M059J (cell line): ENCODE measurements at places on chromosomes 1 and 21.

DNA sequence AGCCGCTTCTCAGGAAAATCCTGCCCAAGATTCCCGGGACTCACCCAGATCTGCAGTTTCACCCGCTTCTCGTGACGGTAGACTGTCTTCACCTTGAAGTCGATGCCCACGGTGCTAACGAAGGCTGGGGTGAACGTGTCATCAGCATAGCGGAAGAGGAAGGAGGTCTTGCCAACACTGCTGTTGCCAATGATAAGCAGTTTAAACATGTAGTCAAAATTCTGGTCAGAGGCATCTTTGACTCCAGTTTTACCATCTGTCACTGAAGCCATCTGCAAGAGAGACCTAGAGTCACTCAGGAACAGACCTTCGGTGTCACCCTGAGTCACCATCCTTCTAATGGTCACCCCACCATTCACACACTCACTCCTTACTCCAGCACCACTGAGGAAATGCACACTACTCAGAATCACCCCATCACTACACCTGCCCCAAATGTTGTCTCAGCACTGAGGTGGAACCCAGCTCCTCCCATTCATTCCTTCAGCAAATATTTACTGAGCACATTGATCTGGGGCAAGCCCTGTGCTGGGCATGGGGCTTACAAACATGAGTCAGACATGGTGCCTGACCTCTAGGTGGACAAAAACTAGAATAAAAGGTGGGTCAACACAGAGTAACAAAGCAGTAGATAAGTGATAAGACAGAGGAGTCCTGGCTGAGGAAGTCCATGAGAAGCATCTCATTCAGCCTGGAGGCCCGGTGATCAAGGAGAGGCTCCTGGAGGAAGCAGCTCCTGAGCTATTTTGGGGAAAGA is 13.5 kb downstream of the RAB3B start:
- DNase-seq = no peak

- peak; percentile 30 for DNase-seq
Observed at GRCh38 chr1:10980841-10981727, 31.4 kb upstream of the TARDBP start.

- peak; percentile 42 for DNase-seq
Observed at GRCh38 chr1:10754568-10755329, 41.7 kb downstream of the CASZ1 start.

DNA sequence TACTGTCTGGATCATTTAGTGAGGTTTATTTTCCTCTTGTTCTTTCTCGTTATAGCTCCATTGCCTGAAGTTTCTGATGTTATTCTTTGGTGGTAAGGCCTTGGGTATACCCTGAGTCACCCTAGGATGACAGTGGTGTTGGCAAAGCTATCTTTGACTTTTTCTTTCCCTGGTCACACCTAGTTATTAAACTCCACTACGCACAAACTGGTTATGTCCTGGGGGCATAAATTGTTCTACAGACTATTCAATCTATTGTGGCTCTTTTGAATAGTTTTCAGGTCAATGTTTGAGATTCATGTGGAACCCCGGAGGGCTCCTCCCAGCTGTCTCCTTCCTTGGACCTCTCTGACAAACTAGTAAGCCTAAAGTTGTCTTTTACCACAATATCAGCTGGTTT is 157.7 kb downstream of the SLC35F3 start:
- peak; percentile 93 for DNase-seq

- DNase-seq = no peak
Observed at GRCh38 chr1:6508154-6508815, 16.8 kb upstream of the PLEKHG5 start.

GRCh38 chr1:23742670-23743286 is 493 bp upstream of the ELOA start:
- no peak for DNase-seq

GRCh38 chr1:218367118-218367517 is 22.0 kb downstream of the TGFB2 start:
- DNase-seq = no peak

DNA sequence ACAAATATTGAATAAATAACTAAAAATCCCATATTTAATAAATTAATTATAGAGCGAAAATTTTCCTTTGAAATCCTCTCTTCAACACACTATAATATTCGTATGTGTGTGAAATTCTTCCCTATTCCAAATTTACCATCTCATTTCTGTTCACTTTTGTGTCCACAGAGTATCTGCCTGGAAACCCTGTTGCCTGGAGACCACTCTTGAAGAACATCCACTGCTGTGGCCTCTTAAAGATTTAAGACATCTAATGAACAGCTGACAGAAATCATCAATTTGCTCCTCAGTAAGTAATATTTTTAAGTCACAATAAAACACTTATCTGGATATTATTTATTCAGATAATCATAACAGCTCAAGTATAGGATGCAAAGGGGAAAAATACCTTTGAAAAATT is 69.7 kb downstream of the CYYR1 start:
- DNase-seq = no peak

DNA sequence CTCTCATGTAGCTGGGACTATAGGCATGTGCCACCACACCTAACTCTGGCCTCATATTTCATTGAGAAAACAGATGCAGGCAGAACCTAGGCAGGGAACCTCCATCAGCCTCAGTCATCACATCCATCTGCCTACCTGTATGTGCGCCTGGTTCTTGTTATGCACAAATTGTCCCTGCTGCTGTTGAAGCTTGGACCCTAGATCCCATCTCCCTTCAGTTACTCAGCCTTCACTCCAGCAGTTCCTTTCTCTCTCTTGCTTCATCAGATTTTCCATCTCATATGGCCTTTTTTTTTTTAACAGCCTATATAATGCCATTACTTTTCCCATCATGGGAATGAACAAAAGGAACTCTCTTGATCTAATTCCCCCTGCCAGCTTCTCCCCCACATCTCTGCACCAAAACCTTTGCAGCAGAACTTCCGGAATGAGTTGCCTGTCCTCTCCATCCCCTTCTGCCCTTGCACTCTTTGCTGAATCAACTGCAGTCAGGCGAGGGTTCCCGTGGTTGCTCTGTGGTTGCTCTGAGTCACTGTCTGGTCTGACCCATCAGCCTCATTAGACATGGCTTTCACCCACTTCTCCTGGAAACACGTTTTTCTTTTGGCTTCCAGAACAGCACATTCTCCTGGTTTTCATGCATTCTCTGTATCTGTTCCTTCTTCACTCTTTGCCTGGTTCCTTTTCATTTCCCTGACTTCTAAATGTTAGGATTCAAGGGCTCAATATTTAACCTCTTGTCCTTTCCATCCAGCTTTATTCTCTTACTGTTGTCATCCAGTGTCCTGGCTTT is 41.5 kb downstream of the UBE4B start:
- peak; percentile 97 for DNase-seq

GRCh38 chr1:198841477-198841876 is 202.6 kb downstream of the PTPRC start:
- DNase-seq = no peak

- no peak for DNase-seq
Observed at GRCh38 chr1:212946872-212947271, 3.5 kb upstream of the VASH2 start.

GRCh38 chr1:11478571-11479374 is at the start of gene DISP3:
DISP3 (plus strand) TSS chr1:11479155; CDS start chr1:11500993, 21,838 bp downstream.
- peak; percentile 58 for DNase-seq

GRCh38 chr21:42039911-42040351 is 29.8 kb upstream of the ZBTB21 start:
- peak; percentile 73 for DNase-seq

DNA sequence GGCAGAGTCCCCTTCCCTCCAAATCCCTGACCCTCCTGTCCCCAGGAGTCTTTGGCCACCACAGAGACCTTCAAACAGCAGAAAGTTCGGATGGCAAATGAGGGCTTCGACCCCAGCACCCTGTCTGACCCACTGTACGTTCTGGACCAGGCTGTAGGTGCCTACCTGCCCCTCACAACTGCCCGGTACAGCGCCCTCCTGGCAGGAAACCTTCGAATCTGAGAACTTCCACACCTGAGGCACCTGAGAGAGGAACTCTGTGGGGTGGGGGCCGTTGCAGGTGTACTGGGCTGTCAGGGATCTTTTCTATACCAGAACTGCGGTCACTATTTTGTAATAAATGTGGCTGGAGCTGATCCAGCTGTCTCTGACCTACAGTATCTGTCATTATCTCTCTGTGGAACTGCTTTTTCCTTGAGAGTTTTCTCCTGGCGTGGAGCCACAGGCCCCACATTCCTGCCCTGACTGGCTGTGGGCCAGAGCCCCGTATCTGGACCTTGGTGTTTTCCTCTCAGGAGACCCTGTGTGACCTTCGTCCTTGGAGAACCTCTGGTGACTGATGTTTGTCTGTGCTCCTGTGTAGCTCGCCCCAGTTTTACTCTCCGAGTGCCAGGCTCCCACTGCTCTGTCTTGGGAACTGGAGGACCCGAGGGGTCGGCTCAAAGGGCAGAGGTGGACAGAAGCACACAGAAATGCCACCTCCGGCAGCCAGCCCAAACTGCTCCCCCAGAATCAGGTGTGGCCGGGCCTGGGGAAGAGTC is 4.8 kb downstream of the SLC27A3 start:
- DNase-seq = no peak

- no peak for DNase-seq
Observed at GRCh38 chr1:217354895-217355294, 276.0 kb downstream of the GPATCH2 start.

- no peak for DNase-seq
Observed at GRCh38 chr1:2110738-2111673, 60.8 kb downstream of the PRKCZ start.

DNA sequence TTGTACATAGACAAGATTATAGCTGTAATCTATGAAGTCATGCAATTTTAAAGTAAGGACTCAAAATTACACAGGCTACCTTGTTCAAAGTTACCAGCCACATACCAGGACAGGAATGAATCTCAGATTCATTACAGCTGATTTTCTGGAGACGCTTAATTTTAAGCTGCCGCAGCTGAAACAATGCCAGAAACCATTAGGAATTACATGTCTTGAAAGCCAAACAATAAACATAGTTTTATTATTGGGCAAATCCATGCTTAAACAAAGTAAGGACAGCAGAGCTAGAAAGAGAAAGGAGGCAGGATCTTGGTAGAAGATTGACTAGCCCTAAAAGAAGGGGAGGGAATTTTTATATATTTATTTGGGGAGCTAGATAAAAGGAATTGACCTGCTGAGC is 19.2 kb upstream of the CD1D start:
- no peak for DNase-seq

DNA sequence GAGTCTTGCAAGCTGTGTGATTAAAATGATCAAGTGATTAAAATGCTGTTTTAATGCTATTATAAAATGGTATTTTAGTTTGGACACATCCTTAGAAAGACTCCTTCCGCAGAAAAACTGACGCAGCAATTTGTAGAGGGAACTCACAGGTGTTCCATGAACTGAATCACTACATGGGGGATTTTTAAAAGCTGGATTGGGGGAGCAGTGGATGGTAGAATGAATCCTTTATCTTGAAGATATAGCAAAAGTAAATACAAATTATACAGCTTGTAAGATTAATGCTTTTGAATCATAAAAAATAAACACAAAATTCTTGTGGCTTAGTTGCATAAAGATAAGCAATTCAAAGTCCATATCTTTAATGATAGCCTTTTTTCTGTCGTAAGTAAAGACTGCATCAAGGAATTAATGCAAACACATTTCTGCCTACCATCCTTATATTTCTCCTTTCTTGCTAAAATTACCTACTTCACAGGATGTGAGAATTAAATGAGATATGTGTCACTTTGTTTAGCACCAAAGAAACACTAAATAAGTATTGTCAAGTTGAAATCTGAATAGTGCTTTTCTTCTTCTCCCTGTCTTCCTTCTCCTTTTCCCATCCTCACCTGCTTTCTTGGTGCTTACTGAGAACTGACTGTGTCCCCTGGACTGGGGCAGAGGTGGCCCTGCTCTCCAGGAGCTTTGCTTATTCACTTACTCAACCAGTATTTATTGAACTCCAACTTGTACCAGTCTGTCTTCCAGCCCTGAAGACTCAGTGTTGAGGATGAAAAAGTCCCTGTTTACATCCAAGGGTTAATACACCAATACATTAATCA is 61.5 kb upstream of the F3 start:
- DNase-seq = no peak

GRCh38 chr1:236204039-236204438 is 61.7 kb downstream of the GPR137B start:
- DNase-seq = no peak

DNA sequence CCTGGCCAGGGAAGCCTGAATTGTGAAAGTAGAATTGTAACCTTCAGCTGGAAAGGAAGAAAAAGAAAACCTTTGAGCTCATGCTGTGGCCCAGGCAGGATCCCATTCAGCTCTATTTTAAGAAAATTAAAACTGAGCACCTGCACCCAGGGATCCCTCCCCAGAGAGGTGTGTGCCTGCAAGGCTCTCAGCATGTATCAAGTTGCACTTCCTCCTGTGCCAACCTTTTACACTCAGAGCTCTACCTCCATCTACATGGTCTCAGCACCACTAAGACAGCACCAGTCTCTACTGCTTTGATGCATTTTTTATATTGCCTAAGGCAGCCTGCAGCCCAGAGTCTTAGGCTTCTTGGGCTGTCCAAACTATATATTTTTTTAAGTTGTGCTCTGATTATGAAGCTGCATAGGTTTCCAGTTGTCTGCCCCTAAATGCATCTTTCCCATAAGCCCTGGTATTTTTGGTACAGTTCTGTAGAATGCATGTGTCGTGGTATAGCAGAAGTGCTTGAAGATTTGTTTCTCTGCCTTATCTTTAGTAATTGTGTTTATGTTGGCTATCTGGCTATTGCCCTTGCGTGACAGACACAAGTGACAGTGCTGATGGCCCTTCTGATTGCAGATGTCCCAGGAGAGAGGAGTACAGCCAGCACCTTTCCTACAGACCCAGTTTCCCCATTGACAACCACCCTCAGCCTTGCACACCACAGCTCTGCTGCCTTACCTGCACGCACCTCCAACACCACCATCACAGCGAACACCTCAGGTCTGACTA is 63.1 kb downstream of the PTPRC start:
- DNase-seq = no peak

DNA sequence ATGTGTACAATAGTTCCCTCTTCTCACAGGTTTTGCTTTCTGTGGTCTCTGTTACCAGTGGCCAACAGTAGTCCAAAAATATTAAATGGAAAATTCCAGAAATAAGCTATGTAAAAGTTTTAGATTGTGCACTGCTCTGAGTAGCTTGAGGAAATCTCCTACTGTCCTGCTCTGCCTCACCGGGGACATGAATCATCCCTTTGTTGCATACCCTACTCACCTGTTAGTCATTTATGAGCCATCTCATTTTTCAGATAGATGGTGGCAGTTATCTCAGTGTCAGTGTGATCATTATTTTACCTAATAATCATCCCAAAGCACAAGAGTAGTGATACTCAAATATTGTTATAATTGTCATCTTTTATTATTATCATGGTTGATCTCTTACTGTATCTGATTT is 688.1 kb downstream of the PLA2G4A start:
- DNase-seq = peak; percentile 9

GRCh38 chr1:118291661-118292060 is 106.6 kb upstream of the SPAG17 start:
- DNase-seq = peak; percentile 1

GRCh38 chr1:236142253-236143103 is at the start of gene GPR137B:
GPR137B (plus strand) TSS chr1:236142539; CDS start chr1:236142623, 84 bp downstream.
- peak; percentile 51 for DNase-seq

DNA sequence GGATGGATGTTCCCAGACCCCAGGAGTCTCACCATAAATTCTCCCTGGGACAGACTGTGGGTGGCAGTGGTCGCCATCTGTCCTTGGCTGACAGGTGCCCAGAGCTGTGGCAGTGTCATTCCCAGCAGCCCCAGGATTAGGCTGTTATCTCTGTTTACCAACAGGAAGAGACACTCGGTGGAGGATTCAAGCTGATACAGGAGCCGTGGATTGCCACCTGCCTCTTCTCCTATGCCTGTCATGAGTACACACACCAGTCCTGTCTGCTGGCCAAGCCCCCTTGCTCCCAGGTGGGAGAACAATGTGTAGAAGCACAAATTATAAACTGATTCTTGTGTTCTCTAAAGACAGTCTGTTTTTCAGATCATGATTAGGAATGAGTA is 152.6 kb downstream of the ETS2 start:
- no peak for DNase-seq
